C1 segment of cervical spinal cord (tissue), 14 donors: ENCODE measurements at places on chromosomes 1 and 21.

GRCh38 chr1:28642056-28642846, 616 bp downstream of the TAF12 start:
- no peak for DNase-seq

DNA sequence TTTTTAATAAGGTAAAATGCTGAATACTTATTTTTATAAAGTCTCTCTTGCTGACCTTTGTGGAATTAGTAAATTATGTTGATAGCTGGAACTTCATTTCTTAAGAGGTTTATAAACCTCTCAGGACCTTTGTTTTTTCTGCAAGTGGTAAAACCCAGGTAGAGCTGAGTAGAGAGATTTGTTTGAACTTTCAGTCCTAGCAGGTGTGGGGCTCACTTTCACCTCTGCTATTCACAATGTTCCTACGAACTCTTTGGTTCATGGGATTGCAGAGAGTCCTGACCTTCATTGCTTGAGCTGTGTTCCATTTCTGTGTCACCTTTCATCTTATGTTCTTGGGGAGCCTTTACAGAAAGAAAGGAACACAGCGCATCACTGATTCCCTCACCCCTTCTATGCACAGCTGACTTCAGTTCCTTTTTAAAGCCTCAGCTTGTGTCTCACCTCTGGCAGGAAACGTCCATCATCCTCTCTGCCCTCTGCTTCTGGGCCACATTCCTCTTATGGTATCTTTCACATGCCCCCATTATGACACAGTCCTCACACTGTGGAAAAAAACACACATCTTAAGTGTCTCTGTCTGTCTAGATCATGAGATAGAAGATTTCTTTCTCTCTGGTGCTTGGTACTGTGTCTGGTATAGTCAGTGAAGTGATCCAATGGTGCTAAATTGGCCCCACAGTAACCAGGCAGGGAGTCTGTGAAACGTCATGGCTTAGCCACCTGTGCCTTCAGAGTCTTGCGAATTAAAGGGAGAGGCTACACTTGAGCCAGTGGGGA, 262.5 kb upstream of the B3GALT2 start:
- no peak for DNase-seq

GRCh38 chr21:35965699-35966098, 94.6 kb downstream of the SETD4 start:
- no peak for DNase-seq

GRCh38 chr1:115654125-115654524, 12.4 kb downstream of the VANGL1 start:
- DNase-seq, result no peak

GRCh38 chr1:75625795-75626194, 14.9 kb upstream of the SLC44A5 start:
- DNase-seq, result no peak

GRCh38 chr1:33606272-33606671, 133.8 kb downstream of the ZSCAN20 start:
- no peak for DNase-seq

- no peak for DNase-seq
These were observed 112.0 kb upstream of the ADAMTS5 start for GRCh38 chr21:27078915-27079314.

- DNase-seq, result no peak
These were observed 12.6 kb downstream of the CREG1 start for GRCh38 chr1:167541003-167541402.

GRCh38 chr21:15005391-15005790, 59.4 kb downstream of the NRIP1 start:
- no peak for DNase-seq

DNA sequence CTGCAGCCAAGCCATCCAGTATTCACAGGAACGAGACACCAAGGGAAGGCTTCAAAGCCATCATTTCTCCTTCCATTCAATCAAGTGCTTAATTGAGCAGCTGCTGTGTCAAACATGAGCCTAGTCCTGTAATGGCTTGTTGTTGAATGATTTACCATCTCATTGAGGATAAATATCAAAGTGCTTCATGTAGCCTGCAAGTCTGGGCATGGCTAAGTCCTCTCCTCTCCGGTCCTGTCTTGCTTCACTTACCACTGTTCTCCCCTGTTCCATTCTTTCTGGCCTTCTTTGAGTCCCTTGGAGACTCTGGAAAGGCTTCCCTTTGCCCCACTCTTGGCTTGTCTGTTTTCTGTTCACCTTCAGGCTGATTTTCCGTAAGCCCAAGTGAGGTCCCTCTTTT, 279.8 kb downstream of the PBX1 start:
- DNase-seq, result no peak

DNA sequence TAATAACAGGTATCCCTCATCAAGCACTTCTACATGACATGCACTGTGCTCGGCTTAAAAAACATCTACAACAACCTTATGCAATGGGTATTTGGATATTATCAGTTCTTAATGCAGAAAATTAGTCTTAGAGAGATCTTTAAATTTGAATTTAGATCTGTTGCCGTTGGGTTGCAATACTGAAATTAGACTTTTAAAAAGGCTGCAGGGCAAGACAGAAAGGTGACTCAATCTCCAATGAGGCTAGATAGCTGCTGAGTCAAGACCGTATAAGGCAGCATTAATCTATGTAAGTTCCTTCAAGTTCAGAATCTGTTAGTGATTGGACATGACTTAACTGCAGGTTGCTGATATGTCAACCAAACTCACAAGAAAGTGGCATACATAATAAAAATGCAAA, 37.3 kb downstream of the OLFM3 start:
- DNase-seq, result no peak

GRCh38 chr21:17988102-17988437, 168.9 kb upstream of the C21orf91 start:
- no peak for DNase-seq

GRCh38 chr1:64163431-64163830, 40.0 kb upstream of the UBE2U start:
- DNase-seq, result no peak

DNA sequence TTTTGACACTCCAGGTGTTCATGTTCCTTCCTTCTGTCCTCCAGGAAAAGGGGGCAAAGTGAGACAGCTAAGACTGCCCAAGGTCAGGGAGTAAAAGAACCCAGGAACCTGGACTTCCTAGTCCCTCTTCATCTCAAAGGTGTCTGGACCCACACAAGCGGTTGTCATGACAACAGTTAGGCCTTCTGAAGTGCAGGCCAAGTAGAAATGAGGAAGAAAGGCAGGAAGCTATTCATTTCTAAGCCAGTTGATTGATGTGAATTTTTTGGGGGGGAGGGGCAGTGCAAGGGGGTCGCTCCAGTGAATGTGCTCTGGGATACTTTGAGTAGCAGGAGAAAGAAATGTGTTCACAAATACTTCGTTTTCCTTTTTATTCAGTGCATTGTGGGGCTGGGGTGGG, 114.3 kb downstream of the NAV1 start:
- DNase-seq, result no peak

- no peak for DNase-seq
These were observed 1098.1 kb upstream of the NCAM2 start for GRCh38 chr21:19900149-19900548.

DNA sequence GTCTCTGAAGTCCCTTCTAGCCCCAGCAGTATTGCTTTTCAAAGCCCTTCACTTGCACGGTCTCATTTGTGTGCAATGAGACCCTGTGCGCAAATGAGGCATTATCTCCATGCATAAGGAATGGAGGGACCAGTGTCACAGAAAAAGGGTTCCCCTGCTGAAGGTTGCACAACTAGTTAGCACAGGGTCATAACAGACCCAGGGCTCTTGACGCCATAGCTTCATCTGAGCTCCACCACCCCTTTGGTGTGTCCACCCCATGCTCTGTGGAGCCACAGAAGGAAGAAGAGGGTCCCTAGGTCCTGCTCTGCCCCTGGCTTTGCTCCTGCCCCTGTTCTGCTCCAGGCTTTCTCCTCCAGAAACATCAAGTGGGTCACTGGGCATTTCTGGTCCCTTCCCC, 12.6 kb downstream of the SH2D2A start:
- no peak for DNase-seq

DNA sequence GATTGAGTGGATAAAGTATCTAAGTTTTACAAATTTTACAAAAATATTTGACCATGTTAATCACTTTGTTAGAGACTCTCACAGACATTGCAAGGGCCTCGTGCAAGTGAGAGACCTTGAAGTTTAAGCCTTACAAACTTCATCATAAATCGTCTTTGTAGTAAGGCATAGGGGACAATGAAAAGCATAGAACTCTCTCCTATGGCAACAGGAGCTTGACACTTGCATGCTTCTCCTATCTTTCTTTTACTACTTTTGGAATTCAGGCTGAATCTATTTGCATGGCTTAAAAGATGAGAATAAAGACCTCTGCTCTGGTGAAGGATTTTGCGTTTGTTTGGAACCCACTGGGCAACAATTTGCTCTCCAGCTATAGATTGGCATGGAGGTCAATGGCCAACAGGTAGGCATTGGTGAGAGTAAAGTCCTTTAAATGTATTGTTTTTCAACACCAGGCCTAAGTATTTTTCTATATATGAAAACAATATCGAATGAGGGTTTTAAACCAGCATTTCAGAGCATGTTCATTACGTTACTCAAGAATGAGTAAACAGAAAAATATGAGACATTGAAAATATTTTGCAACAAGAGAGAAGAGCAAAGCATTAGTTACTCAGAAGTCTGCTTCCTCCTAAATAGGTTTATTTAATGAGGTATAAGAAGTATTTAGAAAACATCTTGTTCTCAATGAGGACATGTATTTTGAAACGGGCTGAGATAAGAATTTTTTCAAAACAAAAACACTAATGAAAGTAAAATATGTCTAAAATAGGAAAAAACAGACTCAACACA, 192.2 kb downstream of the TGFB2 start:
- no peak for DNase-seq

DNA sequence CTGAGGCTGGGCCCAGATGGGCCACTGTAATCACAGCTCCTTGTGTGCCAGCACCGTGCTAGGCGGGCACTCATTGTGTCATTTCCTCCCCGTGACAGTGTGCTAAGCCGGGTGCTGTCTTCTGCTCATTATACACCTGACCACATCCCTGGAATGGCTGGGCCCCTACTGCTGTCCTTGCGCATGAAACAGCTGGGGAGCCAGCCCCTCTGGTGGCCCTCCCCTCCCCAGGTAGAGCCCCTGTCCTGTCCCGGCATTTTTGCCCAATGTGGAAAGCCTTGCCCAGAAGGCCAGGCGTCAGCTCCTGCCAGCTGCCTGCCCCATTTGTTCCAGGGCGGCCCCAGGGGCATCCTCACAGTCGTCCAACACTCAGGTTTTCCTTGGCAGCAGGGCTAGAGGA, 107.4 kb upstream of the CASZ1 start:
- no peak for DNase-seq

GRCh38 chr1:61654067-61654466, 70.9 kb downstream of the TM2D1 start:
- DNase-seq, result no peak

DNA sequence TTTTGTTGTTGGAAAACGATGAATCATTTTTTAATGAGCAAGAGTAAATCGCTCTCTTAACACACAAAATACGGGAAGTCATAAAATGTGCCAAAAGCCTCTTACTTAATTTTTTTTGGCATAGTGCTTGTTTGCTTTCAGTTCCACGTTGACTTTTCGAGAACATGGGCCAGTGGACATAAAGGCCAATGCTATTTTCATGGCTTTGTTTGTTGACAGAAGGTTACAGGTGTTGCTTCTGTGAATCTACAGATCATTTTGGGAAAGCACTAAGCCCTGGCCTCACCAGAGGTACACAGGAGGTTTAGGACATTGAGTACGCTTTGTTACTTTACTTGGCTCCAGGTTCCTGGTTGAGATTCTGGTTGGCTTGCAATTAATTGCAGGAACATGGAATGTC, 199.4 kb upstream of the HMCN1 start:
- no peak for DNase-seq

- no peak for DNase-seq
These were observed 203.2 kb downstream of the LTN1 start for GRCh38 chr21:28789523-28789922.

GRCh38 chr1:4130096-4130495, 230.0 kb upstream of the C1orf174 start:
- no peak for DNase-seq

GRCh38 chr1:226618380-226618779, 69.8 kb downstream of the STUM start:
- no peak for DNase-seq

DNA sequence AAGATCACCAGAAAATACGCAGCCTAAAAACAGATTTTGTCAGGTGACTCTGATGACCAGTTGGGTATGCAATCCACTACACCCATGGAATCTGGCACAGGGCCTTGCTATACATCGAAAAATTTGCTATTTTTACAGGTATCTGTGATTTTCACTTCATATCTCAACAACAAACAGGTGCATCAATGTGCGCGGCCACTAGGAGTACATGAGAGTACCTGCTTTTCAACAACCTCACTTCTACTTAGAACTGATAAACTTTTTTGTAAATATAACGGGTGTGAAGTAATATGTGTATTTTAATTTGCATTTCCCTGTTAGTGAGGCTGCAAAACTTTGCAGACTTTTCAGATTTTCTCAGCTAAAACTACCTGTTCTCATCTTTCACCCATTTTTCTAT, 80.8 kb downstream of the SLC45A1 start:
- no peak for DNase-seq

DNA sequence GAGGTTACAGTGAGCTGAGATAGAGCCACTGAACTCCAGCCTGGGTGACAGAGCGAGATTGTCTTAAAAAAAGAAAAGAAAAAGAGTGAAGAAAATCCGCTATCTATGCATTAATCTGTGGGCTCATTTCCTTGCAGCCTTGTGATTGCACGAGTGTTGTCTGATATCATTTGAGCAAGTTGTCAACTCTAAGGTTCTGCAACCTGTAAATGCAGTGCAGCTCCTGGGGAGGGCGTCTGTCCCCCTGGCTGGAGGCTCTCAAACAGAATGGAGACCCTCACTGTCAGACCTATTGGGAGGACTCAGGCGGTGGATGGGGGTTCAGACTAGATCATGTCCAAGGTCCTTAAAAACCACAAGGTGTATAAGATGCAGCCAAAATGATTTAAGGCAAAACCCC, 6.2 kb downstream of the CORT start:
- no peak for DNase-seq

GRCh38 chr1:78607334-78607927, 12.8 kb upstream of the IFI44L start:
- no peak for DNase-seq

DNA sequence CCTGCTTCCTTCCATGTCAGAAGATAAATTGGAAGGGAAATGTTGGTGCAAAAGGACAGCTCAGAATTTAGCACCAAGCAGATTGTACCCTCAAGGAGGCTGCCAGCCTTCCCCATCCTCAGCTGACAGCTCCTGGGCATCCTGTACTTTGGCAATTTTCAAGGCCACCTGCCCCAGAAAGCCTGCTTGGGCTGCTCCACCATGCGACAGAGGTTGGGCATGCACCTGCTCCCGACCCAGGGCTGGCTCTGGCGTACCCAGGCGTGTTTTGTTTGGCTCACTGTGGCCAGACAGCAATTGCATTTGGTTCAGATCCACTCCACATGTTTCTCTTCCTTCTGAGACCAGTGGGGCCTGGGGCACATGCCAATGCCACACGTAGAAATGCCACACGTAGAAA, 547.8 kb downstream of the NPHP4 start:
- no peak for DNase-seq

- no peak for DNase-seq
These were observed 186.0 kb downstream of the DUSP10 start for GRCh38 chr1:221555689-221556433.

DNA sequence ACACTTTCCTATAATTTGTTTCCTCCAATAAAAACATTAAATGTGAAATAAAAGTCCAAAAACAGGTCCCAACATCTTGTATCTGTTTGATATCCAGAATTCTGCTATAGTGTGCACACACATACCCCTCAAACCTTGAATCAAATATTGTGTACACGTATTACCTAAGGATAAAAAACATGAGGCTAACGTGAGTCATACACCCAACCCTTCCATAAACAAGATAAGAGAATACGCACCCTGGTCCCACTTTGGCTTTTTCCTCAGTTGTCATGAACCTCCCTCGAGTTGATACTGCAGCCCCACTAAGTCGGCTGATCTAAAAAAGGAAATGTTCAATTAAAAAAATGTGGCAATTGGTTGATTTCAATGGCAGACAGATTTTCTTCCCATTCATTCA, 5.2 kb downstream of the KHDC4 start:
- no peak for DNase-seq
